Femur (tissue), 1 donor: ENCODE measurements at places on chromosomes 16 and 17.

GRCh38 chr16:28935924-28936783 is 4.4 kb downstream of the CD19 start:
- DNase-seq = peak; percentile 82

DNA sequence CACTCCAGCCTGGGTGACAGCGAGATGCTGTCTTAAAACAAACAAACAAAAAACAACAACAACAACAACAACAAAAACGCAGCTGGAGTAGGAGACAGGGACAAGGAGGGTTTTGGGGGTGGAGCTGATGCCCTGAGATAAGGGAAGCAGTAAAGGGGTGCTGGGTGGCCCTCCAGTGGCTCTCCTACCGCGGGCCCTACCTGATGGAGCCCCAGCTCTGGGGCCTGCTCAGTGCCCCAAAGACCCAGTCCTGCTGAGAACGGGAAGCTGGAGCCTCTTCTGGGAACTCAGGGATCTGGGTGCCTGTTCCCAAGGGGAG is 21.3 kb upstream of the NAGS start:
- DNase-seq = no peak

GRCh38 chr17:73189417-73190099 is 3.3 kb upstream of the COG1 start:
- DNase-seq = no peak

DNA sequence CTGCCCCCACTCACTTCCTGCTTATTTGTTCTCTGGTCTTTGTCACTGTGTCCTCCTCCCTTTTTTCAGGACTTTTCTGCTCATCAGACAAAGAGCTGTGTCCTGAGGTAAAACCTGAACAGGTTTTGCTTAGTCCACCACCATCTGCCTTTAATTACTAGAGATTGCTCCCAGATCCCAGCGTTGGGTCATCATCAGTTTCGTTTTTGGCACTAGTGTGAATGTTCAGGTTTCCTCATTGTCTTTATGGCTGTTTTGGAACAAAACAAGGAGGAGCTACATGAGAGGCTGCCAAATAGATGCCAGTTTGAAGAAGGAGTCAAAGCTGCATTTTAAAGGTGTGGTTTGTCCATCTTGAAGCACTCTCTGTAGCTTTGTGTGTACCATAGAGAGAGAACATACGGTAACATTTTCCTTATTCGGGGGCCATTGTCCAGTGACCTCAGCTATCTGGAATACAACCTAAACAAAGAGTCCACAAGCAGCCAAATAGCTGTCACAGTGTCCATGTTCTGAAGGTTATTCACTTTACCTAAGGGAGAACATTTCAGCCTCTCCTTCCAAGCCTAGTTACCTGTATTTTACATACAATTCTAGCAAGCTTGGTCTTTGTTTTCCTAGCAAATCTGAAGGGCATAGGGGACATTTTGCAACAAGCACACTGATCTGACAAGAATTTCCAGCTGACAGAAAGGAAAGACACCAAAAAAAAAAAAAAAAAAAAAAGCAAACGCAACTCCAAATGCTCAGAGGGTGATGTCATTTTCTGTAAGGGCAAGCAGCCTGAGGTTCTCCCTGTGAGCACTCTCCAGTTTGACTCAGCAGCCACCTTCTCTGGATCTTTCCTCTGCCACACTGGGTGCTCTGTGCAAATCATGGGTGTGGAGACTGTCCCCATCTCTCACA is 196.1 kb downstream of the NTN1 start:
- no peak for DNase-seq

- no peak for DNase-seq
Observed at GRCh38 chr17:69269131-69269998, 40.7 kb upstream of the ABCA10 start.
